ENCODE measurements at places on chromosomes 7 and 10.

DNA sequence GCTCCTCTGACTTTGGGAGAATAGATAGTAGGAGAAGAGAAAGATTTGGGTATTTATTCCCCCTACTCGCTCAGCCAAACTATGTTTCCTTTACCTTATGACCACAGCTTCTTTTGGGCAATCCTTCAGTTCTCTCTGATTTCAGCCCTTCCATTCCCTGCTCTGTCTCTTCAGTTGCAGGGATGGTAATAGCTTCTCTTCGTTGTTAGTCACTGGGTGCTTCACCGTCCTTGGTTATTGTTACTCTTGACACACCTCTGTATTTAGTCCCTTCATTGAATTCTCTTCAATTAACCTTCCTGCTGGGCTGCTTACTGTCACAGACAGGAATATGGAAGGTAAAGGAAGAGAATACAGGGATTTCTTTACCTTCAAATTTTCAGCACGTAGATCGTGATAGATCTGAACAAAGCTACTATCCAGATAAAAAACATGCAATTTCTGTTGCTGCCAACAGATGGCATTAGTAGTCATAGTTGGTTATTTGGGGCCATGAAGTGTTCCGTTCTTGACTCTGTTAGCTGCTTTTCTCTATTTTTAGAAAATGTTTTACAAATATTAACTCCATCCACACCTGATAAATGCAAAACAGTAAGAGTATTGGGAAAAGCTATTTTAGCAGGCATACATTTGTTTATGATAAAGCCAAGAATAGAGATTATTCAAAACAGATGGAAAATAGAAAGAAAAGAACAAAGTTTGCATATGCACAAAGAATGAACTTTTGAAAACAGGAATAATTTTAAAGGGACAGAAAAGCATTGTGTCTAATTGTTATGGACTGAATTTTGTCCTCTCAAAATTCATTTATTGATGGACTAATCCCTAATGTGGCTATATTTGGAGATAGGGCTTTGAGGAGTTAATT lies 14.0 kb upstream of the PTTG1IP2 start:
- no peak for DNase-seq

DNA sequence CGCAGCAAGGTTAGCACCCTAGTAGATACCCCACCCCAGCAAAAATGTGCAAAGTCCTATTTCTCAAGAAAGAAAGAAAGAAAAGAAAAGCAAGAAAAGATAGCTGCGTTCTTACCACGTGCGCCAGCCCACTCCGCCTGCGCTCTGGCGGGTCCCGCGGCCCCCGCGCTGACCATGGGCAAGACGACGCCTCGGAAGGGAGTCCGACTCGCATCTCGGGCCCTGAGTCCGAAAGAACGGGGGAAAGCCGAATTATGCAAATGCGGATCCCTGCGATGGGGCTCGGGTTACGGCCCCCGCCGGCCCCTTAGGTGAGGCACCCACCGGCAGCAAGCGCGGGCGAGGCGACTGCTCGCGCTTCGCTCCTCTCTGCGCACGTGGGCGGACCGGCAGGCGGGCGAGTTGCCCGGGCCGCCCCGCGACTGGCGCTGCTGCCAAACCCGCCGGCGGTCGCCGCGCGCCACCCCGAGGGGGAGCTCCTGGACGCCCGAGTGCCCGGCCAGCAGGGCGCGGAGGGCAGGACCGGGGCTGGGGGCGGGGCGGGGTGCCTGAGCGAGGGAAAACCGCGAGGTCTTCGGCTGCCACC lies 2.4 kb upstream of the EGR2 start:
- peak; percentile 69 for DNase-seq

- DNase-seq = no peak
These were observed 576.5 kb downstream of the PTPRN2 start for GRCh38 chr7:158010961-158011693.

DNA sequence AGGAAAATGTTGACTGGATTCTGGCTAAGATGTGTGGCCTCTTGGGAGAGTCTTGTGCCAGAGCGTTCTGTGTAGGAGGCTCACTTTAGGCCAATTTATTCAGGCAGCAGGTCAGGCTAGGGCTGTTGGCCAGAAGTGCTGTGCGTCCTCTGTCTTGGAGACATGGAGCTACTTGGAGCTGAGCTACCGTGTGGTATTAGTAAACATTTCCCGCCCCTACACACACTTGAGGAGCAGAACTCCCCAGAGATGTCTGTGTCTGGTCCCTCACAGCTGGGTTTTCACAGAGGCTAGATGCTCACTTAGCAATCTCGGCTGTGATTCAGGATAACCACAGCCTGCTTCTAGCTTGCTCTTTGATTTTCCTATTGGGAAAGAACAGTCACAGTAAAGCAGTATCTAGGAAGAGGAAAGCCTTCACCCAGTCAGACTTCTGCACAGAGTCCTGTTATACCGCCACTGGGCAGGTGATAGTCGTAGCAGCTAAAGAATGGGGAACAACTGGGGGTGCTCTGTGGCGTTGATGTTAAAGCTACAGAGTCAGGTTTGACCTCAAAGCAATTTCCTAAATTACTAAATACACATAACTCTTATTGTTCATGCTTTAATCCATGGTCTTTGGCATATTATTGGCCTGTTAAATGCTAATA lies 86.7 kb downstream of the MDFIC start:
- peak; percentile 21 for DNase-seq

DNA sequence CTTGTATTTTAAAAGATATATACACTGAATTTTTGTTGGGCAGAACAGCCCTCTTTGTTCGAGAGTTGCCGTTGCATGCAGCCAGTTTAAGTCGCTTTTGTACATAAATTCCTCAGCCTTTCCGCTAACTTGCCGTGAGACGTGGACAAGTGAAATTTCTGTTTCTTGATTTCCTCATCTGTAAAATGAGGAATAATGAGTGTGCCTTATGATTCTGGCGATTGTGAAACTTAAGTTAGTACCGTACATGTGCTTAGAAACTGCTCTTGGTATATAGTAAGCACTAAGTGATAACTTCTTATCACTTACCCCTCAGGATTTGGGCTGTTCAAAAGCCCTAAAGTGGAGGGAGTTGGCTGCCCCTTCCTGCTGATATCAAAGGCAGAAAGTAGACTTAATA lies 1.4 kb downstream of the CCNJ start:
- DNase-seq = no peak

- no peak for DNase-seq
These were observed 7.2 kb downstream of the SFTPD start for GRCh38 chr10:79941585-79942210.

DNA sequence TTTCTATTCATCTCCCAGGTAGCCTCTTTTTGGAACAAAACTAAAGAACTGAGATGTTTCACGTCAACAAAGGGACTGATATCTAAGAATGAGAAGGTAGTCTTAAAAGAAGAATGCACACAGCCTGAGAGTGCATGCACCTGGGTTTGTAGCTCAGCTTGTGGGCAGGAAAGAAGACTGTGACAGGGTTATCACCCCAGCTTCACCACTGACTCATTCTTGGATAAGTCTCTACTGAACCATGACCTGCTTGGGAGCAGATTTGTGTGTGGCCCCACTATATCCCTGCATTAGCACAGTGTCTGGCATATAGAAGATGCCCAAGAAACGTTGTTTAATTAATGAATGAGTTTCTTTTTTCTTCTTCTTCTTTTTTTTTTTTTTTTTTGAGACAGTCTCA lies 187.5 kb downstream of the GPAM start:
- no peak for DNase-seq

Data from activated T-cell treated with anti-CD3 and anti-CD28 coated beads, Interleukin-2, amount 50 U/mL, for 1 hour (primary cell).